ENCODE measurements at places on chromosomes 6 and 20.
A peak's percentile ranks its signal among the peaks of the same experiment; 100 is the strongest.

DNA sequence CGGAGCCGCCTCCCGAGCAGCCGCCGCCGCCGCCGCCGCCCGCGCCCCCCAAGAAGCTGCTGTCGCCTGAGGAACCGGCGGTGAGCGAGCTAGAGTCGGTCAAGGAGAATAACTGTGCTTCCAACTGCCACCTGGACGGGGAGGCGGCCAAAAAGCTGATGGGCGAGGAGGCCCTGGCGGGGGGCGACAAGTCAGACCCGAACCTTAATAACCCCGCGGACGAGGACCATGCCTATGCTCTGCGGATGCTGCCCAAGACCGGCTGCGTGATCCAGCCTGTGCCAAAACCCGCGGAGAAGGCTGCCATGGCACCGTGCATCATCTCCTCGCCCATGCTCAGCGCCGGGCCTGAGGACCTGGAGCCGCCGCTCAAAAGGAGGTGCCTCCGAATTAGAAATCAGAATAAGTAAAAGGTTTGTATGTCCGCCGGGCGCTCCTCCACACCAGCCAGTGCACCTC lies 145.2 kb downstream of the SOBP start:
- no peak for DNase-seq

DNA sequence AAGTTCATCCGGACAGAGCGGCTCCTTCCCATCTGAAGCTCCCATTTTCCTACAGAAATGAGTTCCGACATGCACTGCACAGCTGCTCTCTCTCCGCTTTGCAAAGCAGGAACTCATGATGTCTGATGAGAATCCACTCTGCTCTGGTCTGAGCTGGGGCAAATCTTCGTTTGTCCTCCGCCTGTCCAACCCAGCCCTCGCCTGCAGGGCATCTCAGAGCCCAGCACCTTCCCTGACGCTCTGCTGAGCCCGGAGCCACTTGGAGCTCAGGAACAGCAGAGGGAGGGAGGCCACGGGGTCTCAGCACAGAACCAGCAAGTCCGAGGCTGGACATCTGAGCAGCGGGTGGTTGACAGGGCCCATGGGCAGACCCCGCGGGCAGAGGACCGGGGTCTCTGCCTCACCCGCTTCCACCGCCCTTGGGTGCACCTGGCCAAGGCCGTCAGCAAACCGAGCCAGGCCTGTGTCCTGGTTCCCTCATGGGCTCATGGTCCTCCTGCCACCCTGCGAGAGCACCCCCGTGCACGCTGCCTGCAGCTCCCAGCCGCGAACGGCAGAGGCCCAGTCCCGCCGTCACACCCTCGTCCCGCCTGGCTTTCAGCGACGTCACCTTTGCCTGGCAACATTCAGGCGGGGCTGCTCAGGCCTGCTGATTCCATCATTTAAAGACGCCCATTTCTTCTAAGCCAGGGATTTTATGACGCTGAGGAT lies 78.5 kb upstream of the BHLHE23 start:
- DNase-seq, result no peak

GRCh38 chr6:108432792-108433191 lies 127.9 kb upstream of the FOXO3 start:
- DNase-seq, result no peak

DNA sequence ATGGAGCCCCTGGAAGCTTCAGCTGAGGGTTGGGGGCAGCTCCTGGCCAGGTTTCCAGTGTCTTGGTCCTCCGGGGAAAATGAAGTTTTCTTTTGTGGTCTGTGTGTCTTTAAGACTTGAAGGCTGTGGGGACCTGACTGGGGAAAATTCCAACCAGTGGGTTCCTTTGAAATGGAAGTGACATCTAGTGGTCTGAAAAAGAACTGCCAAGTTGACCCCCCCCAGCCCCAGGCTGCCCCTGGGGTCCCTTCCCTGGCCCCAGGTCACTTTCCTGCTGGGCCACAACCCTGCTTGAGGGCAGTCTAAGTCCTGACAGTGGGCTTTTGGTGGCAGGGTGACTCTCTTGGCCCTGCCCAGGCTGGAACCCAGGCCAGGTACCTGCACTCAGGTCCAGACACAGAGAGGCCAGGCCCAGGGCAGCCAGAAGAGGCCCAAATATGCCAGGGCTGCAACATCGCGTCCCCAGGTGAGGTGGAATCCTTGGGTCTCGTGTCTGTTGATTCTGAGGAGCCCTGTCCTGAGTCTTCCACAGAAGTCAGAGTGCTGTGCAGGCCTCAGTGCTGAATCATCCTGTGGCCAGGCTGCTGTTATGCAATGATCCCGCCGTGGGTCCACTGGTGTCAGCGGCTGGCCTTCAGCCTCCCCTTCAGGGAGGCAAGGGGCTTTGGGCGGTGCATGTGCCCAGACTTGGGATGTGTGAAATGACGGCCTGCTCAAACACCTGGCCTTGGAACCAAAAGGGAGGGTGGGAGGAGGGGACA lies 68.4 kb downstream of the VEGFA start:
- DNase-seq, result no peak

DNA sequence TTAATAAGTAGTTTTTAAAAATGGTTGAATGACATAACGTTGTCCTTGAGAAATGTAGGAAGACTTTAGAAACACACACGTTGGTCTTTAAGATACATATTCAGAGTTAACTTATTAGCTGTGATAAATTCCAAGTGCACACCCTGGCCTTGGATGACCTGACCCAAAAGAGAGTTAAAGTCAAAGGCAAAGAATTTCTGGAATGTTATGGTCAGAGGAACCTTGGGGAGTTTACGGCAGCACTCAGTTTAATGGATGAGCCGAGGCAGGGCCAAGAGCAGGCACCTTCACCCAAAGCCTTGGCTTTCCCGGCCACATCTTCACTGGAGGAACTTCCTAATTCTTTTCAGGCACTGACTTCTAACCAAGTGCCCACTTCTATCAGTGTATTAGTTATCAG lies 200.5 kb downstream of the SMOC2 start:
- DNase-seq, result no peak

GRCh38 chr6:106141441-106142237 lies 55.5 kb downstream of the PRDM1 start:
- DNase-seq, result no peak

- no peak for DNase-seq
Measured at GRCh38 chr20:5886788-5887187, 63.5 kb downstream of the TRMT6 start.

GRCh38 chr6:166237617-166238016 lies 70.0 kb upstream of the TBXT start:
- DNase-seq, result no peak

GRCh38 chr6:143098054-143098671 lies 37.5 kb downstream of the AIG1 start:
- no peak for DNase-seq

DNA sequence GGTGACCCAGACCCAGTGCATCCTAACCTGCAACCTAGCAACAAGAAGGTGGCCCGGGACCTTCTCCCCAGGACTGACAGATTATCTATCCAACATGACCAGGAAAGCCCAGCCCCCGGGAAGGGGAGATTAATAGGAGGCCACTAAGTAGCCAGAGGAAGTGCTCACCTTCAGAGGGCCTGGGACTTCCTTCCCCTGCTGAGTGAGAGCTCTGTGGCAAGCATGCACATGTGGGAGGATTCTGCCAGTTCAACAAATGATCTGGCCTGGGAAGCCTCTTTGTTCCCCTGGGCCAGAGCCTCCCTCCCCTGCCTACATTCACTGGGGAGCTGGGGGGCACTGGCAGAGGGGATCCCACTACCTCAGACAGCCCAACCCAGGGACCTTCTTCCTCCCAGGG lies 39.6 kb downstream of the SHLD1 start:
- DNase-seq, result no peak

DNA sequence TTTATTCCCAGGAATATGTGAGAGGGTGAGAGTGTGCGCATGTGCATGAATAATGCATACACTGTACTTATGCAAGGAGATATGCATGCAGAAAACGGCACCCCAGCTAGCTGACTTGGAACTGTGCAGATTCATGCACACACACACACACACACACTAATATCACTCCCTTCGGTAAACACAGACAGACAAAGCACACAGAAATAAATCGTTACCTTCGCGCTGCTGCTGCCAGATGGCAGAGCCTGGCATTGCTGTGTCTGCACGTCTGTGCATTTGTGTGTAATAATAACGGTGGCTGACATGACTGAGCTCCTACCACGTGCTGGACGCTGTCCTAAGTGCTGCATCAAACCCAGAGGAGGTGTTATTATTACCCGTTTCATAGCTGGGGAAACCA lies 36.8 kb downstream of the PREX1 start:
- DNase-seq, result no peak

DNA sequence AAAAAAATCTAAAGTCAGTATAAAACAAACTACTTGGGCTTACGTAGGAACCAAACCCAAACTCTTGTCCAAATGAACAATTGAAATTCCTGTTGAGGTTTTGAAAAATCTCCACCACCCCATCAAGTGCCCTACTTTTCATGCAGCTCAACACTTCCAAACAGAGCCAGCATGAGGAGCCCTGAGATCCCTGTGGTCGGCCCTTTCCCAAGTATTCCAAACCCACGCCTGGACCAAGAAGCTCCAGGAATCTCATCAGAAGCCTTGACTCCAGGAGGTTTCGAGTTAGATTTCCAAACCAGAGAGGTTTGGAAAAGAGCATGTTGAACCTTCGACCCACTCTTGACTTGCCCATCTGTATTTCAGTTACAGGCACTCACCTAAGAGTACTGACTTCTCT lies 179.3 kb downstream of the MTFR2 start:
- DNase-seq, result no peak

GRCh38 chr6:144632266-144632665 lies 347.1 kb downstream of the UTRN start:
- no peak for DNase-seq

DNA sequence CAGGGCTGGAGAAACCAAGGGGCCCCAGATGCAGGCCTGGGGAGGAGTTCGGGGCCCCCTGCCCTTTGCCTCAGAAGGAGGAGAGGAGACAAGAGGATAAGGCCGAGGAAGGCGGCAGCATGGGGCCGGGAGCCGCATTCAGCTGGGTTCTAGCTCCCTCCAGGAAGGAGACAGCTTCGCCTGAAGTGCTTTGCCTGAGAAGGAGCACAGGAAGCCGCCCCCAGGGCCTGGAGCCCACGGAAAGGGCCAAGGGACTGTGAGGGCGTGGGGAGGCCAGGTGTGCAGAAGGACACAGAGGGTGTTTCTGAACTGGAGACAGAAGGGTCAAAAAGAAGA lies 121.4 kb downstream of the AGPAT4 start:
- no peak for DNase-seq

- no peak for DNase-seq
Measured at GRCh38 chr6:121932076-121932991, 467.1 kb upstream of the HSF2 start.

DNA sequence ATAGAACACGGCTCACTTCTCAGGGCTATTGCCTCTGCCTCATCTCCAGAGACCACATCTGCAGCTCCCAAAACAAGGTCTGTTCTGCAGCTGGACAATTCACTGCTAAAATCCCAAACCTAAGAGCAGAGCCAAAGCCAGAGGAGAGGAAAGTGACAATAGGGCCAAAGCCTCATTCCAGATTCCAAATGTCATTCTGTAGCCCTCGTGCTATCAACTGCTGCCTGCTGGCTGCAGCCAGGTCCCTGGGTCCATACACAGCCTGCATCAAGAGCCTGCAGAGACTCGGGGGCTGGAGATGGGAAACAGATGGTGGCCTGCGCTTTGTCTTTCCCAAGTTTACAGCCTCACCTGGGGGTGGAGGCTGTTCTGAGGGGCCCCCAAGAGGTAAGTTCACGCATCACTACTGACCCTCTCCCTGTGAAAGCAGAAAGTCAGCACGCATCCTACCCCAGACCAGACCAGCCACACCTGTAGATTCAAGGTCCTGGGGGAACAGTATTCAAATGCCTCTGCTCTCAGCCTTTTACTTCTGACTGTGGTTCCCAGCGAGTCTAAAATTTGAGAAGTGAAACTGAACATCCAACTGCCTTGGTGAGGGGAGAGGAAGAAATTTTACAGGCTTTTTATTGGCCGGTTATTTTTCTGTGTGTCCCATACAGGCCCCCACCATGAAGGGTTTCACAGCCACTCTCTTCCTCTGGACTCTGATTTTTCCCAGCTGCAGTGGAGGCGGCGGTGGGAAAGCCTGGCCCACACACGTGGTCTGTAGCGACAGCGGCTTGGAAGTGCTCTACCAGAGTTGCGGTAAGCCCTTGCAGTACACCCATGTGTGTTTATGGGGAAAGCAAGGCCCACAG lies at the start of gene LY86:
LY86 (plus strand) TSS at position 657 of the 860 bp plus-strand sequence; CDS start at position 672, 15 bp downstream.
- DNase-seq, result no peak

DNA sequence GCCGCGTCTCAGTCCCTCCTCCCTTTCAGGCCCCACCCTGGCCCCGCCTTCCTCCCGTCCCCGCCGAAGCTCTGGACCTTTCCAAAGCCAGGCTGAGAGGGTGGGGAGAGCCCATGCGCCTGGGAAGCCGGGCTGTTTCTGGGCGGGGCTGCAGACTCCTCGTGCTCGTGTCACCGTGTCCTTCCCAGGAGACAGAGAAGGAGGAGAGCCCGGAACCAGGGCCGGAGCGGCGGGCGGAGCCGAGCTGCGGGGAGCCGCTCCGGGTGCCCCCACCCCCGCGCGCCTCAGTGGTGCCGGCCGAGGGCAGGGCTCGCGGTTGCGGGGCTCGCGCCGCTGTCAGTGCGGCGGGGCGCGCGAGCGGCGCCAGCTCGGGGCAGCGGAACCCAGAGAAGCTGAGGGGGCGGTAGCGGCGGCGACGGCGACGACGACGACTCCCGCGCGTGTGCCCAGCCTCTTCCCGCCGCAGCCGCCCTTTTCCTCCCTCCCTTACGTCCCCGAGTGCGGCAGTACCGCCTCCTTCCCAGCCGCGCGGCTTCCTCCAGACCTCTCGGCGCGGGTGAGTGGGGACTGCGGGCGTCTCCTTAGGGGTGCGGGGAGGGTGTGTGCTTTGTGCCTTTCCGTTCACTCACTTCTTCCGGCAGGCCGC lies at the start of gene RALY:
RALY (plus strand) TSS at position 336 of the 646 bp plus-strand sequence. CDS start 78,164 bp downstream, outside the sequence.
- DNase-seq, result peak; percentile 91

- DNase-seq, result no peak
Measured at GRCh38 chr20:35237486-35237885, 11.0 kb downstream of the MMP24 start.

GRCh38 chr6:125792172-125792571 lies 1.4 kb downstream of the NCOA7 start:
- no peak for DNase-seq

DNA sequence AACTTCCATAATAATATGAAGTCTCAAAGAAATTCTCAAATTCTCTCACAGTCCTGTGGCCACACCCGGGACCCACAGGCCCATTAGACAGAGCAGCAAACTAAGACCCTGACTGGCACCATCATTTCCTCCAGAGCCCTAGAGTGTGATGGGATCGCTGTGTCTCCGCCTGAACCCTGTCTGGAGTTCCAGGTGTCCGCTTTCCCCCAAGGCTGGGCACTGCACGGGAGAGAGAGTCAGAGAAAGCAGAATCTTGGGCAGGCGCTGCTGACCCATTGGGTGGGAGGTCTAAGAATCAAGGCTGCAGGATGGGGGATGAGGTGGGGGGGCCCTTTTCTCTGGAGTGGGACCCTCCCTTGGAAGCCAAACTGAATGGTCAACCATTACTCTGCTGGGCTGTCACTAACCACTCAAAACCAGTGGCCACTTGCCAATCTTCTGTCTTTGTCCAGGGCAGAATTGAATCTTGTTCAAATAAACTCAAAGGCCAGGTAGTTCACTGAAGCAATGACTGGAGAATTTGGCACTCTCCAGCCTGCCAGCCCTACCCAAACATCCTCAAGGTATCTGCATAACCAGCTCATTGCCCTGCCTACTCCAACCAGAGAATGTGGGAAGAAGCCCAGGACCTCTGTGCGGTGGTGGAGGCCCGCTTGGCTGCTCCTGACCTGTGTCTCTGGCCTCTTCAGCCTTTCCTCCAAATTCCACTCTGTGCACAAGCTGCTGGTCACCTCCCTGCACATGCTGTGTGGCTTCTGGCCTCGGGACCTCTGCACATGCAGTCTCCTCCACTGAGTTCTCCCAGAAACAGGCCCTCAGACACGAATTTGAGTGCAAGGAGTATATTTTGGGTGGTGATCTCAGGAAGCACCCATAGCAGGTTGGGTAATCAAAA lies 141.1 kb downstream of the CEBPB start:
- no peak for DNase-seq
